ENCODE measurements at places on chromosomes 6 and 20.

DNA sequence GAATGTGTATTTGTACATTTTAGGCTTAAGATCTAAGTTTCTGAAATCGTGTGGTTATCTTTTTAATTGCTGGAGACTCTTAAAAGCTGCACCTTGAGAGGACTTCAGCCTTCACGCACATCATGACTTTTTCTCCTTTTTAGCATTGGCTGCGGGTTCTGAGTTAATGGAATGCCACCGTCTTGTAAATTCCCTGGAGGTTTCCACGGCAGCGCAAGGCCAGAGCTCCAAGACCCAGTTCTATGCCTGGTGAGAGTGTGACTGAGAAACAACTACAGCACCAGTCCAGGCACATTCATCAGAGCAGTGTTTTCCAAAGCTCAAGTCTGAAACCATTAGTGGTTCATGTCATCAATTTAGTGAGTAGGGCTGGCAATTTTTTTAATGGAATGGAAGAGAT, 23.0 kb downstream of the PRR18 start:
- DNase-seq: no peak

DNA sequence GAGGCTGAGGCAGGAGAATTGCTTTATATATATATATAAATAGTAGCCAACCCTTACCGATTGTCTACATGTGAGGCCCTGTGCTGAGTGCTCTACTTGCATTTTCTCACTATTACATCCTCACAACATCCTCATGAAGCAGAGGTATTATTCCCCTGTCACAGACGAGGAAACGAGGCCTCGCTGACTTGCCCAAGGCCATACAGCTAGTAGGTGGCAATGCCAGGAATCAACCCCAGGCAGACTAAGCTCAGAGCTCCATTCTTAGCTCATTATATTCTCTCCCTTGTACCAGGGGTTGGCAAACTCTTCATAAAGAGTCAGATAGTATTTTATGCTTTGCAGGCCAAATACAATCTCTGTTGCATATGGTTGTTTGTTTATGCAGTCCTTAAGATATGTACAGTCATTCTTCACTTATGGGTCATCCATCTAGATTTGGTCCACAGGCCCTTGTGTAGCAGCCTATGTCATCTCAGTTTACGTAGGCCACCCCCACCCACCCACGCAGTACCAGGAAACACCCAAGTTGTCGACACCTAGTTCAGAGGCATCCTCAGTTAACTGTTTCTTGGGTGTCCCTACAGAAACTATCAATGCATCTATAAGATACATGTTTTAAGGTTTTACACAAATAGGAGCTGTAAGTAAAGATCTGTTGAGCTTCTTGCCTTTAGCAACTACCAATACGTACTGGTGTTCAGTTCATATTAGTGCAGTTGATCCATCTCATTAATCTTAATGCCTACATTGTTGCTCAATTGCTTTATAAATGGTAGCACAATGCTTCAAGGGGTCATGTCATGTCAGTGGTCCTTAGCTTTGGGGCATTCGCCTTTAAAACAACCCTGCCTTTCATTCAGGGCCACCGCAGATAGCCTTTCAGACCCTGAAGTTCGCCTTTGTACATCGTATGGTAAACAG, 3.0 kb downstream of the CASS4 start:
- DNase-seq: no peak

- no peak for DNase-seq
Observed at GRCh38 chr6:37517411-37517812, 17.7 kb upstream of the CCDC167 start.

GRCh38 chr6:126071000-126071647, 84.8 kb downstream of the TRMT11 start:
- DNase-seq: no peak

DNA sequence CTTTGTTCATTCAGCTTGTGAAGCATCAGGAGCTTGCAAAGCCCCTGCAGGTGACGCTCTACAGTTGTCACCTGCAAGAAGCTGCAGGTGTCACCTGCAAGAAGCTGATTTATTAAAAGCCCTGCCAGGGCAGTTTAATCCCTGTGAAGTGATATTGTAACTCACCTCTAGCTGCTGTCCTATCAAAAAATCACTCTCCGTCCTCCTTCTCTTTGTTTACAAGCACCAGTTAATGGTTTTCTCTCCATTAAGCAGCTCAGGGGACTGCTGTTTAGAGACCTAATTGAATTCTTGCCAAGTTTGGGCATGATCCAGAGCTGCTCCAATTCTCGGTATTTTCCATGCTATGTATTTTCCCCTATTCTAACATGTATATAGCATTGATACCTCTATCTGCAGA, 345.9 kb downstream of the ARHGAP18 start:
- no peak for DNase-seq

- no peak for DNase-seq
Observed at GRCh38 chr6:34587325-34587724, 31.2 kb upstream of the SPDEF start.

DNA sequence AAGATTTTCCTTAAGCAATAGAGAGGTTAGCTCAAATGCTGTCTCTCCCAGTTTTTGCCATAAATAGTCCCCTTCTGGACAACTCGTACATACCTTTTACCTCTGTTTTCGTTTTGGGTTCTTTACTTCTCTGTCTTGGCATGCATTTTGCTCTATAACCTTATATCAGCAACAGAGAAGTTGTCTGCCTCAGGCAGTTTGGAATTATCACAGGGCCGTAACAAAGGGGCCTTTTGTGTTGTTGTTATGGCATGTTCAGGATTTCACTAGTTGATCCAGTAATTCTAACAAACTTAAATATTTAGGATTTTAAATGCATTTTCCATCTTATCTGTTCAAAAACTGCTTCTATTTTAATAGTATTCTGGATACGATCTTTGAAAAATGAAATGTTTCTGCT, 259.8 kb downstream of the CD109 start:
- DNase-seq: no peak

DNA sequence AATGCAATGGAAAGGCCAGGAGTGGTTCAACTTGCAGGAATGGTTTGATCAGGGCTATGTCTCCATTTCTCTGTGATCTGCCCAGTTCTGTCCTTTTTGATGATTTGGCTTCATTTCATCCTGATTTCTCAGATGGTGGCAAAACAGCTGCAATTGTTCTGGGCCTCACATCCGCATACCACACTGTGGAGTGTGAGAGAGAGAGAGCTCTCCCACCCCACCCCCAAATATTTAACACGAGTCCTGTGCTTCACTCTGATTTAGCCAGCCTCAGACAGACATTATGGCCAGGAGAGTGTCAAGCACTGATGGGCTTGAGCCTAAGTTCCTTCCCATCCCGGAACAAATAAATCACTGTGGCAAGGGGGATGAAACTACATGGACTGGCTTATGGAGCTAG, 284.6 kb downstream of the CDC5L start:
- DNase-seq: no peak

DNA sequence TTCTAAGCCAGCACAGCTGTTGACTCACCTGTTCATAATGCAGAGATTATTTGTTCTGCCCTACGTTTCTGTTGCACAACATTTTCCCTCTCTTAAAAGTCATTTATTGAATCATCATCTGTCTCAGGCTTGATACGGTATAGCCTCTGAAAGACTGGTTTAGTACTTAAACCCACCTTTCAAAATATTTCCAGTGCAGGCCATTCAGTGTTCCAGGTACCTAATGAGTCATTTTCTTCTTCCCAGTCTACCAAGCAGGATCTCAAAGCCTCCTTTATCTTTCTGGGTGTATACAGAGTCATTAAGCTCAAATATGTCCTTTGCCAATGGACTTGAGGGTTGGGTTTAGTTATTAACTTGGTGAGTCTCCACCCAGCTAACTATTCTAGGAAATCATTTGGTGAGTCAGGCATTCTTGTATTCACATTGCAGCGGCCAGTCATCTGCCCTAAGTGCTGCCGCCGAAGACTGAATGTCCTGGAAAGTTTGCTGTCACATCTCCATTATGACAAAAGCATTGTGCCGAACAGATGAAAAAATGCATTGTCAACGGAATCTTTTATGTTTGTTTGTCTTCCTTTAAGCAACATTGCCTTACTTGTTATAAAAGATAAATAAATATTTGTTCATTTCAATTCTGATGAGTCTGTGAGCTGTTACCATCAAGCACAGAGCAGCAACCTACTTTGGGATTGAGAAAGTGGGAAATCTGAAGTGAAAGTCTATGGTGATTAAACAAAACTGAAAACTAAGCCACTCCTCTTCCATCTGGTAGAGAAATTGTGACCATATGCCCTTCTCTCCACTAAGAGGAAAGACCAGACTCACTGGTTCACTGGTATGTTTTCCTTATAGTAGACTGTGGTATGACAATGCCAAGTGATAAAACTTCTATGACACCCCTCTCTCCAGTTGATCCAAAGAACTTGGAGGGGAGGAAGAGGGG, 14.3 kb upstream of the FAM135A start:
- DNase-seq: no peak

DNA sequence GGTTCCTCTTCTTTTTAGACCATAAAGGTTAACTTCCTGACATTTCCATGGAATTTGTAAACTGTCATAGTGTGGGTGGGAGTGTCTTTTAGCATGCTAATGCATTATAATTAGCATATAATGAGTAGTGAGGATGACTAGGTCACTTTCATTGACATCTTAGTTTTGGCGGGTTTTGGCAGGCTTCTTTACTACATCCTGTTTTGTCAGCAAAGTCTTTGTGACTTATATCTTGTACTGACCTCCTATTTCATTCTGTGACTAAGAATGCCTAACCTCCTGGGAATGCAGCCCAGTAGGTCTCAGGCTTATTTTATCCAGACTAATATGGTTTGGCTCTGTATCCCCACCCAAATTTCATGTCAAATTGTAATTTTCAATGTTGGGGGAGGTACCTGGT, 149.6 kb upstream of the SYNCRIP start:
- no peak for DNase-seq
